Dermis blood vessel endothelial cell (primary cell): ENCODE measurements at places on chromosomes 2 and 18. TPM values are rescaled to one million over a fixed set of nuclear protein-coding genes. Genes with fewer than 3 reads are reported as not detected.

Gene HNMT
- 1.4 and 5.6 TPM in 2 replicates for total RNA-seq

Gene MGAT4A
- 58.0 and 89.5 TPM in 2 replicates for total RNA-seq

Gene CNGA3
- under 0.01 TPM in 1 of 2 replicates, not detected in the other for total RNA-seq

Gene CCDC93
- 36.6 and 37.6 TPM in 2 replicates for total RNA-seq

Gene ALKAL2
- total RNA-seq, result 0.28 TPM in 1 of 2 replicates, not detected in the other

Gene NDUFV2
- 93.9 and 170 TPM in 2 replicates for total RNA-seq

Gene ZNF804A
- total RNA-seq, result 0.05 TPM in 1 of 2 replicates, not detected in the other

Gene SLC11A1
- total RNA-seq, result under 0.01 and 0.05 TPM in 2 replicates

Gene RIT2
- not detected in 2 replicates for total RNA-seq

Gene CFAP65
- not detected in 2 replicates for total RNA-seq
